ENCODE measurements at places on chromosomes 5 and 9.

DNA sequence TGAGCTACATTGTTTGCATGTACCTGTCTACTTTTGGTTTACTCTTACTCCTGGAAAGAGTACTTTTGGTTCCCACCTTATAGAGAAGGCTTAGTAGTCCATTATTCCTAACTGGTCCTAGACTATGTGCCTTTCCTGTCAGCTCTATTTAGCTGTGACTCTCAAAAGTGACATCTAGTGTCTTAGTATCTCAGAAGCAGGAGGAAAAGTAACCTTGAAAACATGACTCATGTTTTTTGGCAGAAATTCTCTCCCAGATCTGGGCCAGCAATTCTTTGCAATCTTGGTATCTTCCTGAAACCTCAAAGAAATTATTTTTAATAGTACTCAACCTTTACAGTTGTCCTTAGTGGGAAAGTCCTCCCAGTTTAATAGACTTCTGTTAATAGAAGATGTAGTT lies 691.7 kb upstream of the SEMA6A start:
- no peak for DNase-seq

DNA sequence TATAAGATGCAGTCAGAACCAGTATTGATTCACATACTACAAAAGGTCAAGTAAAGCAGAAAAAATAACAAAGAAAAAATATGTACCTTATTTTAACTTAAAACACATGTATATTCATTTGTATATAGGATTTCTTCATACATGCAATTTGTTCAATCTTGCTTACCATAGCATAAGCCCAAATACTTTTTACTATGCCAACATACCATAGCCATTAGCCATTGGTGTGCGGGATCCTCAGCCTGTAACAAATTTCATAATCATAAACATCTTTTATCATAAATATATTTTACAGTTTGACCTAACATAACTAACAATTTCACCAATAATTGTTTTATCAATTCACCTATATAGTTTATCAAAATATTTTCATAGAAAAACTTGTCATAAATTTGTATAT lies 51.1 kb downstream of the MPDZ start:
- DNase-seq: no peak

DNA sequence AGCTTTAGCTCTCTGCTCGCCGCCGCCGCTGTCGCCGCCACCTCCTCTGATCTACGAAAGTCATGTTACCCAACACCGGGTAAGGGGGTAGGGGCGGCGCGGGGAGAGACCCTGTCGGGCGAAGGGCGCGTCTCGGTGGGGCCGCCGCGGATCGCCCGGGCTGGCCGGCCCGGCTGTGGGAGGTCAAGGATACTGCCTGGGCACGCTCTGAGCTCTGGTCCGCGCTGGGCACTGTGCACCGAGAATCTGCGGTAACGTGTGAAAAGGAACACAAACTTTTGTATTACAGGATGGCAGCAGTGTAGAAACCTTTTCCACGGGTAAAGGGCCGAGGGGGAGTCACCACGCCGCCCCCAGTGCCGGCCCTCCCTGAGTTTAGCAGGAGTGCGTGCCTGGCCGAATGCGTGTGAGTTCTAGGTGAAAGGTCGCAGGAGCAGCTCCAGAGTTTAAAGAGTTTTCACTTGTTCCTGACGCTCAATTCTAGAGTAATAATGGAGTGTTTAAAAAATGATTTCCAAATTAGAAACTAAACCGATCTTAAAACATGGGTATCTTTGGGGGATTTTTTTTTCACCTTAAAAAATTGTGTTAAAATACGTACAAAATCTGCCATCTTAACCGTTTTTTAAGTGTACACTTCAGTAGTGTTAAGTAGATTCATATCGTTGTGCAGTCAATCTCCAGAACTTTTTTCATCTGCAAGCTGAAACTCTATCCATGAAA lies at the start of gene HSDL2:
TSS of gene HSDL2 (plus strand) at position 7 of the 723 bp plus-strand sequence. CDS start at position 63, 56 bp downstream.
- DNase-seq: peak; percentile 31

GRCh38 chr5:138111937-138112336 lies 27.3 kb downstream of the NME5 start:
- no peak for DNase-seq

- DNase-seq: no peak
Measured at GRCh38 chr9:128163523-128164306, 3.6 kb downstream of the BBLN start.

- no peak for DNase-seq
Measured at GRCh38 chr5:159452480-159453167, 122.3 kb upstream of the IL12B start.

- no peak for DNase-seq
Measured at GRCh38 chr9:5336688-5337087, 3.0 kb downstream of the RLN1 start.

GRCh38 chr5:79692596-79692995 lies 3.0 kb downstream of the CMYA5 start:
- no peak for DNase-seq

DNA sequence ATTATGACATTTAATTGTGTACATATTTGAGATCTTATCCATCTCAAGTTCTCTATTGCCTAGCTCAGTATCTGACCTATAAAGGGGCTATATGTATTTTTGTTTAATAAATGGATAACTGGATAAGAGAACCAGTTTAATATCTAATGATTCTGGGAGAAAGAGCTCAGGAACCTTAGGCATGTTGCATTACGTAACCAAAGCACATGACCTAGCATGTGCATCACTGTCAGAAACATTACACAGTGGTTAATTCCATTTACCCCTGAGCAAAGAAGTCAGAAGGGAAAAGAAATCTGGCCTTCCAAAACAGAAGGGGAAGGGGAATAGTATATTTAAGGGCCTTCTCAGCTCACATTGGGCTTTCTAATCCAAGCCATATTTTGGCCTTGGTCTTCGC lies 12.3 kb downstream of the PAPPA start:
- DNase-seq: no peak

DNA sequence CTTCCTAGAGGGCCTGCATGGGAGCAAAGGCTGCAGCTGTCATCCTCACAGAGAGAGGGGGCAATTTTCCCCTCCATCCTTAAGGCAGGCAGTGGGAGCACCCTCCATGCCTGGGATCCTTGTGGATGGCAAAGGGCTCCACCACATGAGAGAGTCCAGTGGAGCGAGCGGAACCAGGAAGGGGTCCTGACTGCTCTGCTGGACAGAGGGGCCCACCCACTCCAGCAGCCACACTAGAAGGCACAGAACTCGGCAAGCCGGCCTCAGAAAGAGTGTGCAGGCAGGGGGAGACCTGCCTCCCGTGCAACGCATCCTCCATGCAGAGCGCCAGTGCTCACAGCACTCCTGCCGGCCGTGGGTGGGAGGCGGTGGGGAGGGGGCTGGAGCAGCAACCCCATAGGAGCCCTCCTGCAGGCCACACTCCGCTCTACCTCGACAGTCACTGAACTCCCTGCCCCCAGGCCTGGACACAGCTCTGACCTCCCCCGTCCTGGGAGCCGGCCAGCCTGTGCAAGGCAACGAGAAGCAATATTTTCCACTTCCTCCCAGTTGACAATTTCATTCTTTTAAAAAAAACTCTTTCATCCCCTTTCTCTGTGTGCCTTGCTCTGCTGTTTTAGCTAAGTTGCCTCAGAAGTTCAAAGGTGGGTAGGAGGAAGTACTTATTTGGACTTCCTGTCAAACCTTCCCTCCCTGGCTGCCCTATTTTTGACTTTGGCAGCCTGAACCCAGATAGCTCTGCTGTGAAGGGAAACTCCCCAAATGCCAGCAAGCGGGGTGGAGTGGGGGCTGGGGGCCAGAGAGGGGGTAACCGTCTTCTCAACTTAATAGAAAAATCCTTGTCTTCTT lies 5.3 kb upstream of the LCP2 start:
- peak; percentile 93 for DNase-seq

- DNase-seq: no peak
Measured at GRCh38 chr9:70994582-70994981, 126.8 kb downstream of the TRPM3 start.

DNA sequence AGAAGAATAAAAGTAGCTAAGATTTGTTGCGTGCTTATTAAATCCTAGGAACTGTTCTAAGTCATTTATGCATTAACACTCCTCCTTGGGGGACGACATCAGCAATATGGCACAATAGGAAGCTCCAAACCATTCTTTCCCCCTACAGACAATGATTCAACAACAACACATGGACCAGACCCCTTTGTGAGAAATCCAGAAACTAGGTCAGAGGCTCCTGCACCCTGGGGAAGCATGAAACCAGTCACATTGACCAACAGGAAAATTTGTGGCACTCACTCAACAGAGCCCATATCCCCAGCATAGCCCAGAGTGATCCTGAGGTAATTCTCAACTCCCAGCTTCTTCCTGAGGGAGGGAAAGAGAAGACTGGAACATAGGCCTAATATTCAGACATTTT lies 294.4 kb downstream of the HINT1 start:
- DNase-seq: no peak

All from MV-4-11 (cell line).